ENCODE measurements at places on chromosomes 12 and 14.
A peak's percentile ranks its signal among the peaks of the same experiment; 100 is the strongest.

DNA sequence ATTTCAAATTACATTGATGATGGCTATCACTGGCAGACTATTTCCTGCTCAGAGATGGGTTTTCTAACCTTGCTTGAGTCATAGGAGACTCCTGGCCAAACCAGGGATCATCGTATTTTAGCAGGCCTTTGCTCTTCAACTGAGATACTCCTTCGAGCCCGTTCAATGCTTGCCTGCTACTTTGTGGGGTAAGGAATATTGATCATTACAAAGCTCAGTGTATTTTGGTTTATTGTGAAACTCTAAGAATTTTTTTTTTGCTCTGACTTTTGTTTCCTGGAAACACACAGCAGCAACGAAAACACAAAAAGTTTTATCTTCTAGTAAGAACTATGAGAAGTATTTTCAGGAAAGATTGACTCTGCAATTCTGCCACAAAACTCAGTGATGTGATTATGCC, 4.1 kb downstream of the GPRC5D start:
- DNase-seq: no peak

DNA sequence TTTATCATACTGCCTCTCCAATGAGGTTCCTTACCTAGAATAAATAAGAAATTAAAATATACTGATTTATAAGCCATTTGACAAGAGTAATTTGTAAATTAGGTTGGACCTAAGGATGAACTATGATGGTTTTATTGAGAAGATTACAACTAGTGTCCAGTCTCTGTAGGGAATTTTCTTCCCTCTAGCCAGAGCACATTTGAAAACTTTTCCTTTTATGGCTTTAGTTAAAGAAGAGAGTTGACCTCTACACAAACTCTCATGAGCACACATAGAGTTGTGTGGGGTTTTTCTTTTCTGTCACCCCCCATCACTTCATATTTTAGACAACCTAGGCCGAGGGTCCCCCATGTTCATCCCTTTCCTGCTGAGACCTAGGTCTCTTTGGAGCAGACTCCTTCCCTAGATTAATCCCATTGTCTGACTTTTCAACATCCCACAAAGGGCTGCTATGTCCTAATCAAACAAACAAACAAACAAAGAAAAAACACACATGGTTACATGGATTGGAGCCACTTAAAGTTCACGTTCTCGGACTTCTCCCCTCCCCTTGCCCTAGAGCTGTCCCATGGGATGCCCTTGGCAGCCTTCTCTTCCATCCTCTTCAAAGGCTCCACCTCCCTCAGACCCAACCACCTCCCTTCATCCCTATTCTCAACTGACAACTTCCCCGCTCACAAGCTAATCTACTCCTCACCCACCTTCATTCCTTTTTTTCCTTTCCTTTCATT, 40.7 kb downstream of the GPR135 start:
- no peak for DNase-seq

DNA sequence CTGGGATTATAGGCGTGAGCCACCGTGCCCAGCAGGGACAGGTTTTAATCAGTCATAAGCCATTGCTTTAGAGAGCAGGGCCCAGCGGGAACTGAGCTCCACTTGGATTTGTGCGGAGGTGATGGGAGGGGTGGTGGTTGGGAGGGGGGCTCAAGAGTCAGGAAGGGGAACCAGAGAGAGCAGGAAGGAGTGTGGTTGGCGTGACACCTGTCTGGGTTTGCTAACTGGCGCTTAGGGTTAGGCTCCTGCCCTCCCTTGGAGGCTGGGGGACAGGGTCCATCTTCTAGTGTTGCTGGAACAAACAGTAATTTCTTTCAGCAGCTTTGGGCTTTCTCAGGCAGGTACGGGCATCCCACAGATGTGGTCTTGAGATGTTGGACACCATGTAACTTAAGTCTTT, 7.5 kb upstream of the ALDH2 start:
- DNase-seq: no peak

DNA sequence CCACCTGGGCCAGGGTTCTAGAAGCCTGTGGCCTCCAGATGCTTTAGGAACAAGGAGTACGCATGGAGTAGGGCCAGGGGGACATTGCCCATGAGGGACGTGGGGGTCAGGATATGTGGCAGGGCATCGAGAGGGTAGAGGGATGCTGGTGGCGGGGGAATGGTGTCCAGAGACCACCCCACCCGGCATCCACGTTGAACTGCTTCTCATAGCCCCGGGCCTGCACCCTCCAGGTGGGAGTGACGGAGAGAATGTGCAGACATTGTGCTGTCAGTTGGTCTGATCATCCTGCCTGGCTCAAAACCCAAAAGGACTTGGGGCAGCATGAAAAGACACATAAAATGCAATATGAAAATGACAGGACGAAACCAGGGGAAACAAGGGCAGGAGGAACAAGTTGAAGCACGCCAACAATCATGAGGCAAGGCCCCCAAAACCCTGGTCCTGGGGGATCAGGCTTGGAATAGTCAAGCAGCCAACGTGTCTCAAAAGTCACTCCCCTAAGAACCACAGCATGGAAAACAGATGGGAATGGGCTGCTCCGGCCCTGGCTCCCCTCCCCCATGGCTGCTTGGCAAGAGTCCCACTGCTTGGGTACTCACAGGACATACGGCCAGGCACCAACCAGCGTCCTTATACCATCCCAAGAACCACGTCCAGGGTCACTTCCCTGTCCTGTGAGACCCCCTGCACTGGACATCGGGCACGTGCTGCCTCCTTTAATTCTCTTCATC, 117.9 kb downstream of the DICER1 start:
- DNase-seq: no peak

DNA sequence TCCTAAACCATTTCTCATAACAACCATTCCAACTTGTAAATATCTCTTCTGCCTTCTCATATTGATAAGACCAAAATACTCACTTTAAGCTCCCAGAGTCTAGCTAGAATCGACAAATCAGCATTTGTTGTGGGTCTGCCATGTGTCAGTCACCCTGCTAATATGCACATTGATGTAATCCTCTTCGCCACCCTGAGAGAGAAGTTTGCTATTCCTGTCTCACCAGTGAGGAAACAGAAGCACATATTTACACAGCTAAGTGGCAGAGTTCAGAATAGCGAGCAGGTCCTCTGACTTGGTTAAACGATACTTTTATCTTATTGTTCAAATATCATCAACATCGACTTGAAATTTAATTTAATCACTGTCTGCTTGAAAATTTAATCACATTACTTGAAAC, 142.1 kb downstream of the ANO4 start:
- DNase-seq: no peak

DNA sequence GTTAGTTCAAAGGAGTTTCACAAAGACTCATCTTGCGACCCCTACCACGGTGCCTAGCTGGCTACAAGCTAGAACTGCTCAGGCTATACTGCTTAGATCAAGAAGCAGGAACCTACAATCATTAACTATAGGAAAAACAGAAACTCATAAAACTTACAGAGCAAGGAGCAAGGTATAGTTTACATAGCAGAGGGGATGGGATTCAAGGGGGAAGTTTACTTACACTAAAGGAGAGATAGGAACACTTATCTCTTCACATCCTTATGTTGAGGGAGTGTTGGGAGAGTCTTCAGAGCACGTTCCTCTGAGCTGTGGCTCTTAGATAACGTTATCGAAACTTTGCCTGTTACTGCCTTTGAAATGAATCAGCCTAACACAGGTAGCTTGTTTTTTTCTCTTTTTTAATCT, 58.1 kb downstream of the FSCB start:
- no peak for DNase-seq

GRCh38 chr14:92321701-92322100, 1.3 kb upstream of the SLC24A4 start:
- DNase-seq: no peak

GRCh38 chr12:76375939-76376338, 27.7 kb upstream of the BBS10 start:
- DNase-seq: no peak

DNA sequence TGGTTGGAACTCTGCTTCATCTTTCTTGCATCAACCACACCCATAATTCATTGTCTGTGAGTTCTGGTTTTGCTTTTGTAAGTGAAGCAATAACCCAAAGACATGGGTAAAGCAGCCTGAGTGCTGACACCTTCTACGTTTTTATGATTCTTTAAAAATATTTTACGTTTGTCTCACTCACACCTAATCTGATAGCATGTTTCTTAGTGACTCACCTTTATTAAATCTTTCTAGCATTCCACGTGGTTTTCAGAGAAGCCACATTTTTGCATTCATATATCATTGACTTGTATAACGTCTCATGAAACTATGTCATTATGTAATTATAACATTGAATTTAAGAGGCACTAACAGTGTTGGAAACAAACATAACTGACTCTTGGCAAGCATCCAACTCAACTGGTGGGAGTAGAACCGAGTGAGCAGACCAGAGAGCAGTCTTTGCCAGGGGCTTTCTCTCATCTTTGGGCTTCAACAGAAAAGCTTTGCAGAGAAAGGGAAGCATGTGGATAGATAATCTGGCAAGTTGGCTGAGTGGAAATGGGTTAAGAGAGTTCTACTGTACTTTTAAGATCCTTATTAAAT, 118.8 kb downstream of the TPH2 start:
- DNase-seq: no peak

DNA sequence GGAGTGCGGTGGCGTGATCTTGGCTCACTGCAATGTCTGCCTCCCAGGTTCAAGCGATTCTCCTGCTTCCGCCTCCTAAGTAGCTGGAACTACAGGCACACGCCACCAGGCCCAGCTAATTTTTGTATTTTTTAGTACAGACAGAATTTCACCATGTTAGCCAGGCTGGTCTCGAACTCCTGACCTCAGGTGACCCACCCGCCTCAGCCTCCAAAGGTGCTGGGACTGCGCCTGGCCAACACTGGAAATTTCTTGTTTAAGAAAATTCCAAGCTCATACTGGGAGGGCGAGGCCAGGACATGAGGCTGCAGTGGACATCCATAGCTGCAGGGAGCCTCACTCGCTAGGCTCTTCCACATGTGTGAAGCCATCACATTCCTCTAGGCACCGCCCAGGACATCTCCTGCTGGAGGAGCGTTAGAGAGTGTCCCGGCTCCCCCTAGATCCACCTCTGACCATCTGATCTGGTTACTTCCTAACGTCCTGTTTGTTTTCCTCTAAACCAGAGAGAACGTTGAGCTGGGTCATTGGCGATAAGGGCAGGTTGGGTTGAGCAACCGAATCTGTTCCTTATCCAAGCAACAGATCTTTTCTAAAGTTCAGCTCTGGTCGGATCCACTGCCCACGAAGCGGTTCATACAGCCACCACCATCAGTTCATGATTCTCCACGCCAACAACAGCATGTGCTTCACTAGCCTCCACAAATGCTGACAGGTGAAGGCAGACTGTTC, 108.2 kb upstream of the MED13L start:
- no peak for DNase-seq

DNA sequence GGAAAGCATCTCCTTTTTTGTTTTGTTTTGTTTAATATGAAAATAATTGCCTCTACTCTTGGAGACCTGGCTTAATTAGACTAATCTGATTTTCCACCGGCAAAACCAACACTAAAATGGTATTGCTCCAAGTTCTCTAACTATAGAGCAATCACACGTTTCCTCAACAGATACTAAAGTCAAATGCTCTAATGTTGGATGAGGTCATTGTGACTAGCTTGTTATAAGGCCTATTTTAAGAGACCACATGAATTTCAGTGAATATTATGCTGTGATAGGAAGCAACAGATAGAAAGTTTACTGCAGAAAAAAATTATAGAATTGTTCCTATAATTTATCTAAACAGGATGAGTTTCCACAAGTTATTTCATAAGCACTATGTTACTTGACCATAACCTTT, 3.3 kb upstream of the CCDC196 start:
- no peak for DNase-seq

GRCh38 chr14:96614481-96614881, 112.3 kb downstream of the PAPOLA start:
- DNase-seq: no peak

- no peak for DNase-seq
Observed at GRCh38 chr12:118549510-118549980, 173.2 kb downstream of the SUDS3 start.

GRCh38 chr12:104499668-104500332, 43.1 kb downstream of the CHST11 start:
- DNase-seq: no peak

- no peak for DNase-seq
Observed at GRCh38 chr12:108447168-108447832, 67.8 kb upstream of the FICD start.

DNA sequence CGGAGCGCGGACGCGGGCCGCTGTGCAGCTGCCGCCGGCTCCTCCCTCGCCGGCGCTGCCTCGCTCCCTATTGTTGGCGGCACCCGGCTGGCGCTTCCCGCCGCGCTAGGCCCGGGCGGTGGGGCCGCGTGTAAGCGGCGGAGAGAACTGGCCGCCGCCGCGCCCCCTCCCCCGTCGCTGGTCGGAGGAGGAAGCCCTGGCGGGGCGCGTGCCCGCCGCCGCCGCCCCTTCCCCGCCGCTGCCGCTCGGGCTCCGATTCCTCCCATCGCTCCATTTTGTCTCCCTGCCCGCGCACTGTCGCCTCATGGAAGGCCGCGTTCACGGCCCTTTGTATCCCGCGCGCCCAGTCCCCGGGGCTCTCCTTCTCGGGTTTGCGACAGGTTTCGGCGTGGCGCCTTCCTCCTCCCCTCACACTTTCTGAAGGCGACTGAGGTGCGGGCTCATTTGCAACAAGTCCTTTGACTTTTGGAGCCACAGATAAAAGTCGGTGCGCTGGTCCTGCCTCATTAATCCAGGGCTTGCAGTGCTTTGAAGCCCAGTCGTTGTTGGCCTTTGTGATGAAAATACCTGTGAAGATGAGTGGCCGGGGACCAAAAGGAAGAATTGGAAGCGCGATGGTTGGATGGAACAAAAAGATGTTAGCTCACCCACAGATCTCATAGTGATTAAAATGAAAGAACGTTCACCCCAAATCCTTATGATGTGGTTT, 707 bp downstream of the CPSF6 start:
- DNase-seq: peak; percentile 60

- DNase-seq: no peak
Observed at GRCh38 chr14:52402812-52403526, 88.9 kb downstream of the PTGER2 start.

- no peak for DNase-seq
Observed at GRCh38 chr12:26648999-26649398, 184.0 kb downstream of the ITPR2 start.

DNA sequence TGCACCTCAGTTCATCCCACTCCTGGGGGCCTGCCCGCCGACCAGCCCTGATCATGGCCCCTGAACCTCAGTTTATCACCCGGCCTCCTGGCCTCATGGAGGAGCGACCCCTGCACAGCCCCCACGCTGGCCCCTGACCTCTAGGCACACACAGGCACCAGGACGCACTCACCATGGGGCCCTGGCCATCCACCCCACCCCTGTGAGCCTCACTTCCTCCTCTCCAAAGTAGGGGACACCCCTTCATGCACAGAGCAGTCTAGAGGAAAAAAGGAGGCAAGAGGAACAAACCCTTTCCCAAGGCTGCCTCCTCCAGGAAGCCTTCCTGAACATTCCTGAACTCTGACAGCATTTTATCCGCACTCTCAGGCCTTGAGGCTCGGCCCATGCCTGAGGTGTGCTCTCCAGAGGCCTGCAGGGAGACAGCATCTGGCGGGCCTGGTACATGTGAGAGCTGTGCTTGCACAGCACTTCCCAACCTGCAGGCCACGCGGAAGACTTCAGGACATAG, 39.4 kb downstream of the CCNK start:
- no peak for DNase-seq

- DNase-seq: no peak
Observed at GRCh38 chr12:120620624-120621023, 19.8 kb upstream of the CABP1 start.

- DNase-seq: no peak
Observed at GRCh38 chr12:116635487-116635886, 76.3 kb downstream of the MAP1LC3B2 start.
